ENCODE measurements at places on chromosomes 16 and 17.

- DNase-seq: peak; percentile 92
Measured at GRCh38 chr17:44210342-44211192, 8.9 kb downstream of the UBTF start.

GRCh38 chr16:23195366-23195978, 12.9 kb downstream of the SCNN1G start:
- DNase-seq: no peak

DNA sequence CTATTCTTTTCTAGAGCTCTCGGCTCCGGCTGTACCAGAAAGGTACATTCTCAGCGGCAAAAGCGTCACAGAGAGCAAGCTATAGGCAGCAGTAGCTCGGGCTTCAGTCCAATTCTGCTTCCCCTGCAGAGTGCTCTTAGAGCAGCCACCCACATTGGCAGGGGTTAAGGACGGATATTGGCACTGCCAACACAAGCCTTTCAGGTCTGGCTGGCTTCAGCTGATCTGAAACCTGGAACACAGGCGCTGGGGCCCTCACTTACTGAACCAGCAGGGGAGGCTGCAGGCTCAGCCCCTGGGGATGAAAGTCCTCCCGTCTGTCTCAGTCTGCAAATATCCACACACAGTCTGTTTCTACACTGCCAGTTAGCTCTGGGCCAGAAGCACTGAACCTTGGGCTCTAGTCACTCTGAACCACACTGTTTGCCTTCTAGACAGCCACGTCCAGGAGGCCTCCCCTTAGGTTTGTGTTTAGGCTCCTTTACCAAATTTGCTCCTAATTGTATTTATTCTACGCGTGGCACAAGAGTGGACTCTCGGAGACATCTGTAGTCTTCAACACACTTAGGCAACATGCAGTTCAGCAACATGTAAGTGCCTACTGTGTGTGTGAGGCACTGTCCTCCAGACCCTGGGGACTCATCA, 40.1 kb downstream of the HIC1 start:
- DNase-seq: no peak

DNA sequence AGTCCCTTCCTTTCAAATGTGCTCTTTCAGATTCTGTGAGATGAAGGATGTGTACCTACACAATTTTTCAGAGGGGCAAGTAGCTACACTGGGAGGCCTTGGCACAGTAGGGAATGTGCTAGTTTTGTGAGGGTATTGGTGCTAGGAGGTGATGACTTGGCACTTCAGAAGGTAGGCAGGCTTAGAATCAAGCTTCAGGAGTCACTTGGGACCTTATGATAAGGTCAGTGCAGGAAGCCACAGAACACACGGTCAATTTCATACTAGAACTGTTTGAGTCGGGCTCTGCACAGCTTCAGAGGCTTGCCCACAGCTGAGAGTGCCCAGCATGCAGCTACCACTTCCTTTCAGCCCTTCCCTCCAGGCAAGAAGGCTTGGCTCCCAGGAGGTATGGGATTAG, 6.1 kb downstream of the CMTM1 start:
- DNase-seq: no peak
